ENCODE measurements at places on chromosomes 4 and X.

DNA sequence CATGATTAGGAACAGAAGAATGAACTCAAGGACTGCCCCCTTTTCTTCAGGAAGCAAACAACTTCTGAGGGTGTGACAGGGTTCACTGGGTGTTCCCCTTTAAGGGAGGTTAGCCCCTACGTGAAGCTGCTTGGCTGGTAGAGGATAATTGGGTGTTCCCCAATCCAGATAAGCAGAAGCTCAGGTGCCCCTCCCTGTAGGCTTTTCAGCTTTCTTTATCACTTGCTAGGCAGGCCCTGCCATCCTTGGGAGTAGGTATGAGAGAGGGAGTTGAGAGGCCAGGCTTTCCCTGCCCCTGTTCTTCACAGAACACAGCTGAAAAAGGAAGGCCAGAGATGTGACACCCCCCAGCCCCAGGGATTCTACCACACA is 44.2 kb downstream of the RTL9 start:
- DNase-seq: no peak

DNA sequence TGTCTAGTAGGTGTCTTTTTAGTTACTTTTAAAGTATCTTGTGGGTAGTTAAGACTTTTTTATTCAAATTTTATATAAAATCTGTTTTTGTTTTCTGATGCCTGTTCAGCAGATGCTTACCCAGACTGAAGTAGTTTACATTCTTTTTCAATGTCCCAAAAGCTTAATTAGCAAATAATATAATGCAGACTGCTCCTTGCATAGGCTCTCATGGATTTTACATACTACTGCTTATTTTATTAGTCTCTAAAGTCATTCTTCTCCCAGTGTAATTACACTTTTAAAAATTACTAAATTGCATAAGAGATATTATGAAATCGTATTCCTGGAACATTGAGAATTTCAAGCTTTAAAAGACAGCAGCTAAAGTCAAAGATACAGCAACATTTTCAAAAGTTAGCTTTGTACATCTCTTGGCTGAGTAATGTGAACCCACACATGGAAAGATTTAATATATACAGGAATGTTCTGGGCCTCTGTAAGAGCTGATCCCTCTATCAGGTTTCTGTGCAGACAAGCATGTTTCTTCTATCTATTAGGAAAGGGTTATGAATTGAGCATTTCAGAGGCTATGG is 148.4 kb upstream of the SPRY1 start:
- DNase-seq: no peak

DNA sequence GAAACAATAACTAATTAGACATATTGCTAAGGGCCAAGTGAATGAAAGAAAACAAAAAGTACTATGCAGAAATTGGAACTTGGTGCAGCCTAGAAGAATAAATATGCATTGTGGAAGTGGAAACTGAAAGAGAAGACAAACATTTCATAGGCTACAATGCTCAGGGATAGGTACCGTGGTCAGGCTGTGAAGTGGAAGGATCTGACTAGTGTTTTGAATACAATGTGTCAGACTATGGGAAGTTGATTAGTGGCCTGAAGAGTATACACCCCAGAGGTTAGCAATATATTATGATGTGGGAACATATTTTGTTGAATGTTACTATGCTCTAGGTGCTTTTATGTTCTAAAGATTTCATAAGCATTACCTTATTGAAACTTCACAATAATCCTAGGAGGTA is 36.8 kb downstream of the GPRIN3 start:
- no peak for DNase-seq

DNA sequence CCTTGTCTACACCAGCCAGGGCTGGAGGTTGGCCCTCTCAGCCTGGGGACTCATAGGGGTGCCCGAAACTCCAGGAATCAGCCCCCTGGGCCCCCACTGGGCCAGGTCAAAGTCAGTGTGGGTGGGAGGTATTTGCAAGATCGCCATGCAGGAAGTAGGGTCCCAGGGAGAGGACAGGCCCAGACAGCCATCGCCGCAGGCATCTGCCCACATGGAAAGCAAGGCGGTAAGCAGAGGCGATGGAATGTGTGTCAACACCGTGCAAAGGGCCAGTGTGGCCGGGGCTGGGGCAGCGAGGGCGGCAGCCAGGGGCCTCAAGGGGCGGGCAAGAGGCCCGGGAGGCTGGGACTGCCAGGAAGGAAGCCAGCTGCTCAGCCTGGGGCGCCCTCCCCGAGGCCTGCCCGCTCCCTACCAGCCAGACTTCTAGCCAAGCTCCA is 19.3 kb upstream of the DUSP9 start:
- DNase-seq: no peak

- no peak for DNase-seq
These were observed 755.1 kb upstream of the IGFBP7 start for GRCh38 chr4:57865264-57865663.
